Stimulated activated CD4-positive, alpha-beta T cell treated with anti-CD3 and anti-CD28 coated beads, Interleukin-2, amount 100 ng/mL, for 24 hours (primary cell): ENCODE measurements at places on chromosomes 2 and 18.

GRCh38 chr18:26453386-26453901 lies 94.9 kb downstream of the KCTD1 start:
- no peak for DNase-seq

DNA sequence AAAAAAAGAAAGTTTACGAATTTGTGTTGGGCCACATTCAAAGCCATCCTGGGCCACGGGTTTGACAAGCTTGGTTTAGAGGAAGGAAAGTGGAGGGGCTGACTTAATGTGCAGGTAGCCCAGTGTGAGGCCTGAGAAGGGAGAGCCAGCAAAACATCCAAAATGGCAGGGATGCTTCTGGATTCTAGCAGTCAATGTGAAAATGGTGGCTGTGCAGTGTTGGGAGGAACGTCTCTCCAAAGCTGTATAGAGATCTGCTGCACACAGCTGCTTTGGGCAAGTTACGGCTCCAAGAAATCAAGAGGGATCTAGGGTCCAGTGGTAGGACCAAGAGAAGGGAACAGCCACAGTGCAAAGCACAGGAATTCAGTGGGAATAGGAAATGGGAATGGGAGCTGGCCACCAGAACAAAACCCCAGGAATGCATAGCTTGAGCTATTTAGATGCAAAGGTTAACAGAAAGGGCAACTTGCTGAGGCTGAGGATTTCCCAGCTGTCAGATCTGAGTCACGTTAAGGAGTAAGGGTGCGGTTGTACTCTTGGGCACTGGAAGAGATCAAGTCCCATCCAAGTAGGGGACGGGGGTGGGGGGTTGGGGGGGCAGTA lies 70.6 kb downstream of the B3GNT2 start:
- DNase-seq, result no peak

GRCh38 chr2:32760628-32761027 lies 132.8 kb downstream of the TTC27 start:
- DNase-seq, result no peak

DNA sequence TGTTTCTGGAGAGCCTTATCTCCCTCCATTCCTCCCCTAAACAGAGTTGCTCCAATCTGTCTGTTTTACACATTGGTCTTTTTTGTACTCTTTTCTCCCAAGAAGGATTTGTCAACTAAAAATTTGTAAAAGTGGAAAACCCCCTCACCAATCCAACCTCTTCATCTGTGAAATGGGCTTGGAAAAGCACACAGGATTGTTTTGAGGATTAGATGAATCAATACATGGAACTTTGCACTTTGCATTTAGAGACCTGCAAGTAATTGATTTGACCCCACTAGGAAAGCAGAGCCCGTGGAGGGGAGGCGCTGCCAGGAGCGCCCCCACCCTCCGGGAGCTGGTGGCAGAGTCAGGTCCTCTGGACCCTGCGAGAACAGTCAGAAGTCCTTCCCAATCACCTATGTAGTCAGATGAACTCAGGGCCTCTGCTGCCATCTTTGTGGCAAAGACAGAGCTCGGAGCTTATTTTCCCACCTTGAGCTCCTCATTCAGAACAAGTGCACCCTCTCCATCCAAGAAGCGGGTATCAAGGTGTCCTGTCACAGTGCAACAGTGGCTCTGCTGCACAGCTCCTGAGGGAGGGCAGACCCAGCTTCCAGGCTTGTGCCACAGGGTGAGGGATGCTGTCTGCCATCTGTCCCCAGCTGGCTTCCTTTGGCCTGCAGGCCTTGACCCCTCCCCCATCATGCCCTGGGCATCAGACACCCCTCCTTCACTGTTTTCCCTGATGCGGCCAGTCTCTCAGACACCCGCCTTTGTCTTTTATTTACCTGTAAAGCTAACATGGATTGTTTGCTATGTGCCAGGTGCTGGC lies 1.7 kb upstream of the TMEM185B start:
- no peak for DNase-seq

DNA sequence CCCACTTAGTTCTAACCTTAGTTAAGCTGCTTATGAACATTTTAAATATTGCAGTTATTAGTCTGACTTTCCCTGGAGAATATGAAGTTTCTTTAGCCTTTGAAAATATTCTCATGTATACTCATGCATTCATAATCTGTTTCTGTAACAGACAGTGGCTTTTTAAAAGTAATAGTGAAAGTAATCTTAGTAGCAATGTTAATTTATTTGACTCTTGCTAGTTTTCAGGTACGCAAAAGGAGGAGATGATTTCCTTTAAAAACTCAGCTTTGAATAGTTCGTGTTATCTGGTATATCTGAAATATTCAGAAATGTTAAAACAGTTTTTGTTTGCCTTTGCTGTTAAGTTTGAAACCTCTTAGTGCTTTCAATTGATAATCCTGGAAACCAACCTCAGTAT lies 3.8 kb downstream of the ANKRD12 start:
- no peak for DNase-seq

DNA sequence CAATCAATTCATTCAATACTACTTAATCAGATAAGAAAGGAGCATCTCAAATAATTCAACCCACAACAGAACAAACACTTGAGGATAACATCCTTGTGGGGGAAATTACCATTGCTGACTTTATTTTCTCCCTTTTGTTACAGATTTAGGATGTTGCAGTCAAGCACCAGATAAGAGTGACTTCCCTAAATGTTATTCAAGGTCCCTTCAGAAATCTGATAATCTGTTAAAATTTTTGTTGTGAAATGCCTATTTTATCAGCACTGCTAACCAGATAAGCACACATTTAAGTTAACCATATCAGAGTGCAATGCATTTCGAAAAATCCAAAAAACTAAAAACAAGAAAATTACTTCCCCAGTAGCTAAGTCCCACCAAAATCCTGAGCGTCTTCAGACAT lies 33.5 kb downstream of the SUMO1 start:
- DNase-seq, result no peak

- no peak for DNase-seq
These were observed 421.3 kb downstream of the ARHGAP15 start for GRCh38 chr2:143550500-143550899.
